Kasumi-1 (cell line): ENCODE measurements at places on chromosomes 1 and 21.

DNA sequence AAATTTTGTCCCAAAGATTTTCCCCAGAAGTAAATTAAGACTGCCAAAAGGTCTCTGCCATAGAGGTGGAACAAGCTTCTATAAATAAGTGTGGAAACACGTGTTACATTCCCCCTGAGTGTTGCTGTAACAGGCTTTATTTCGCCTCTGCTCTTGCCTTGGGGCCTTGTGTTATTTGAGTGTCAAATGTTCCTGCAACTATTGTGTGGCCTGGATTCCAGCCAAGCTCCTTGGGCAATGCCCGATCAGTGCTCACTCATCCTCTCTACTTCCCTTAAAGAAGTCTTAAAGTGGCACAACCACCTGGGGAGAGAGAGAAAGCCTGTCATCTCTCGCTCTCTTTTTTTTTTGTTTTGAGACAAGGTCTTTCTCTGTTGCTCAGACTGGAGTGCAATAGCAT is 156.7 kb downstream of the NR5A2 start:
- peak; percentile 97 for DNase-seq

- DNase-seq: no peak
Measured at GRCh38 chr1:30903343-30904034, 5.1 kb downstream of the SDC3 start.

DNA sequence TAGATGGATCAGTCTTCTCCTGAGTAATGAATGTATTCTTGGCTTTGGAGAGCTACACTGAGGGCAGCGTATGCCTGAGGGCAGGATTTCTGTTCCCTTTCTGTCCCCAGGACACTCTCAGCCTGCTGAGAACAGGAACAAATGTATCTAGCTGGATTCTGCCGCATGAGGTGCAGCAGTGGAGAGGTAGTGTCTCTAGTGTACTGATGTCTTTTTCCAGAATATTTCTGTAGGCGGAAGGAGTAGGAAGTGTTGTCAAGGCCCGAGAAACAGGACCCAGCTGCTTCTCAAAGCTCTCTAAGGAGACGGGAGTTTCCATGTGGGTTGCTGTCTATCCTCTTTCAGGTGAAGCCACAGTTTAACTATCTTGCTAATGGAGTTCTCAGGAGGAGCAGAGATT is 65.5 kb downstream of the MT1HL1 start:
- DNase-seq: no peak

DNA sequence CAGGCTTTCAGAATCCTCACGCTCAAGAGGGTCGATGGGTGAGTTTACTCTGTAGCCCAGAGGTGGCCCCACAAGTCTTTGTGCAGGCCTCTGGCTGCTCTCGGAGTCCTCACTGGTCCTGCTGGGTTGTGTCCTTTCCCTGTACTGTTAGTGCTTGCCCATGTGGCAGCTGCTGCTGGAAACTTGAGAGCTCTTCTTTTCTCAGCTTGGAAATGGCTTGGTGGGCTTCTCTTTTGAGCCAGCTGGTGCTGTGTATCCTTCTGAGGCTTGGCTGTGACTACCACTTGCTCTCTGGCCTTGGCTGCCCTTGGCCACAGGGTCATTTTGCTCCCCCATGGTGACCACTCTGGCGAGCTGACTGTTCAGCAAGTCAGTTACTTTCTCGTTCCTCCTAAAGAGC is 82.2 kb upstream of the LMO4 start:
- no peak for DNase-seq

- no peak for DNase-seq
Measured at GRCh38 chr1:168320800-168321450, 40.2 kb downstream of the TBX19 start.

- DNase-seq: no peak
Measured at GRCh38 chr1:118504867-118505266, 319.8 kb upstream of the SPAG17 start.

- no peak for DNase-seq
Measured at GRCh38 chr1:180360333-180361075, 130.4 kb downstream of the LHX4 start.

GRCh38 chr1:243745356-243745755 is 104.7 kb downstream of the AKT3 start:
- DNase-seq: no peak

GRCh38 chr1:174405219-174405618 is 42.5 kb upstream of the GPR52 start:
- no peak for DNase-seq

GRCh38 chr21:36988536-36988935 is 18.0 kb upstream of the RIPPLY3 start:
- no peak for DNase-seq

DNA sequence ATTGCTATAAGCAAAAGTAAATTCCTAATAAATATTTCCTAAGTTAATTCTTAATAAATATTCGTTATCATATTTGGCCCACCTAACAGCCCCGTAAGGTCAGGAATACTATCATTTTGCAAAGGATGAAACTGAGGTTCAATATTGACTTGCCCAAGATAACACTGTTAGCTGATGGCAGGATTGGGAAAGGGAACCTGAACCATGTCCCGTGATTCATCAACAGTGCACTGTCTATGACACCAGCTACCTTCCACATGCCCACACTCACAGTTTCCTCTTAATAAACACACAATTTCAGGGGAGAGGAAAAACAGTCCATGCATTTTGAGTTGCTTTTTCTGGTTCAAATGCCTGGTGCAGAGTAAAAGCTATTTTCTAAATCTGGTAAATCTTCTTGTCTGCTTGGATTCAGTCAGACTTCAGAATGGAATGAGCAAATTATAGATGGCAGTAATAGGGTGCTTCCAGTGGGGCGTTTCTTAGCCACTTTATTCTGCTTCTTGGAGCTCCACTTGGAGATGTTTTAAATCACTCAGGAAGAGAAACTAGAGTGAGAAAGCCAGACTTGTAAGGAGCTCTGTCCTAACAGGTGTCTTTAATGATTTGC is 354.6 kb downstream of the PDE4B start:
- DNase-seq: no peak

GRCh38 chr1:70874063-70874462 is 173.6 kb downstream of the PTGER3 start:
- peak; percentile 54 for DNase-seq

DNA sequence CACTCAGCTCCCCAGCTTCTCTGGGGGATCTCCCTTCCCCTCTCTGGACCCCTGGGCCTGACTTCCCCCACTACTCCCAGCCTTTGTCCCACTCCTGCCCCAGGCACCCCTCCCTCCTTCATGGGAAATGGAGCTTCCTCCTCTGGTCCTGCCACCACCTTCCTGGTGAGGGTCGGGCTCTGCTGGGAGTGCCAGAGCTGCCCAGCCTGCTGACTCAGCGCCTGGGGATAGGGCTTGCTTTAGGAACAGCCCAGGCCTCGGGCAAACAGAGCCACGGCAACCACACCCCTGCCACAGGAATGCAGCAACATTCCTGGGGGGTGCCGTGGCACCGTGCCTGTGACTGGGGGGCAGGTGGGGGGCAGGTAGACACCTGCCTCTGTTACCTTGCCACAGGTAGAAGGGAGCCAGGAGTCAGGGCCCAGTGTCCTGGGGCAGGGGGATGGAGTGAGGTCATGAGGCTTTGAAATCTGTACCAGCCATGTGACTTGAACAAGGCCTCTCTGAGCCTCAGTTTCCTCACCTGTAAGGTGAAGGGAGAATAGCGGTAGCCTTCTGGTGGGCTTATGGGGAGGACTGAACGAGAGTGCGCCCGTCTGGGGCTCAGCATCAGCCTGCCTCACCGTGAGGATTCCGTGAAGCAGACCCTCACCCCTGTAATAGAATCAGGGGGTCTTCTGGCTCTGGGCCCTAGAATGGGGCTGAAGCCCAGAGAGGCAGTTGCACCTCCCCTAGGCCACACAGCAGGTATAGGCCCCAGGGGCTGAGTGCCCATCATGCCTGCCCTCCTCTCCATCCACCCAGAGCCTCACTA is 17.8 kb upstream of the EPHA2 start:
- DNase-seq: no peak

- DNase-seq: no peak
Measured at GRCh38 chr1:172230526-172230925, 190.0 kb upstream of the C1orf105 start.

- no peak for DNase-seq
Measured at GRCh38 chr1:39695016-39695415, 3.8 kb upstream of the HPCAL4 start.

- DNase-seq: no peak
Measured at GRCh38 chr1:204464701-204465100, 29.9 kb downstream of the PIK3C2B start.
